CD4-positive, alpha-beta T cell (primary cell): ENCODE measurements at places on chromosomes 6 and 20. TPM values are rescaled to one million over a fixed set of nuclear protein-coding genes. Genes with fewer than 3 reads are reported as not detected.

DNA sequence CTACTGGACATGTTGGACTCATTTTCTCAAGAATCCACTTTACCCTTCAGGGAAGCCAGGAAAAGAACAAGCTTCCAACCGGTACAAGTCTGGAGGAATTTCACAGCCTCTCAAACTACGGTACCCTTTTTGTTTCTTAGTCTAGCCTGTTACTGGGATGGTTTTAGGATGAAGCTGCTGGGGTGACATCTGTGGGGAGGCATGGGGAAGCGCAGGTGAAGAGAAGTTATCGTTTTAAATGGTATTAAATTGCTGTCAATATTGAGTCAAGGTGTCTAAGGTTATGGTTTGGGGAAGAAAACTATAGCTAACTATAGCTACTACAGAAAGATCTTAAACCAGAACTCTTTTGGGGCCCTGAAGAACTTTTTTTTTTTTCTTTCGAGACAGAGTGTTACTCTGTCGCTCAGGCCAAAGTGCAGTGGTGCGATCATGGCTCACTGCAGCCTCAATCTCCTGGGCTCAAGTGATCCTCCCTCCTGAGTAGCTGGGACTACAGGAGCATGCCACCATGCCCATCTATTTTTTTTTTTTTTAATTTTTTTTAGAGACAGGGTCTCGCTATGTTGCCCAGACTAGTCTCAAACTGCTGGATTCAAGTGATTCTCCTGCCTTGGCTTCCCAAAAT is 128.7 kb downstream of the RIN2 start:
- H3K27ac ChIP-seq, result no peak overlapping the region
- H3K4me1 ChIP-seq, result no peaks in the 10 kb centered on the region
- H3K27me3 ChIP-seq, result peaks cover 7% of the 10 kb centered on the region
- no peak overlapping the region for H3K4me3 ChIP-seq
- DNase-seq, result no peak
- no peaks in the 10 kb centered on the region for H3K36me3 ChIP-seq

The TSPO2 gene
- not detected for total RNA-seq

- H3K4me3 ChIP-seq, result no peak overlapping the region
- H3K27me3 ChIP-seq, result no peaks in the 10 kb centered on the region
- no peaks in the 10 kb centered on the region for H3K4me1 ChIP-seq
Measured at GRCh38 chr6:98578016-98578415, 256.4 kb upstream of the POU3F2 start.

The TREM1 gene
- total RNA-seq, result 1.8 TPM

DNA sequence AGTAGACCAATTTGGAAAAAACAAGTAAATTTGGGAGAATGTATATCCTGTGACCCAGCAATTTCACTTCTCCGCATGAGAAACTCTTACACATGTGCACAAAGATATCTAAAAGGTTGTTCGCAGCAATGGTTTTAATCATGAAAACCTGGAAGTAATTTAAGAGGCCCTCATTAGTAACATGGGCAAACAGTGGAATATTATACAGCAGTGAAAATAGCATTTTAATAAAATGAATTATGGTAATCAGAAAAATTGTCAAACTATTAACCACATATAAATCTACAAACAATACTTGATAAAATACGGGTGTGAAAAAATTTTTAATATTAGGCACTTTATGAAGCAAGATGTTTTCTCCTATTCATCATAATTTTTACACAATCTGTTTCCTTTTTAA is 74.2 kb downstream of the KCNQ5 start:
- DNase-seq, result no peak
- H3K27ac ChIP-seq, result no peak overlapping the region
- H3K27me3 ChIP-seq, result no peaks in the 10 kb centered on the region
- no peaks in the 10 kb centered on the region for H3K4me1 ChIP-seq
- H3K4me3 ChIP-seq, result no peak overlapping the region

- no peak overlapping the region for H3K27ac ChIP-seq
- H3K36me3 ChIP-seq, result no peaks in the 10 kb centered on the region
- H3K4me1 ChIP-seq, result no peaks in the 10 kb centered on the region
- DNase-seq, result no peak
Measured at GRCh38 chr6:92942549-92942948, 476.8 kb downstream of the EPHA7 start.

DNA sequence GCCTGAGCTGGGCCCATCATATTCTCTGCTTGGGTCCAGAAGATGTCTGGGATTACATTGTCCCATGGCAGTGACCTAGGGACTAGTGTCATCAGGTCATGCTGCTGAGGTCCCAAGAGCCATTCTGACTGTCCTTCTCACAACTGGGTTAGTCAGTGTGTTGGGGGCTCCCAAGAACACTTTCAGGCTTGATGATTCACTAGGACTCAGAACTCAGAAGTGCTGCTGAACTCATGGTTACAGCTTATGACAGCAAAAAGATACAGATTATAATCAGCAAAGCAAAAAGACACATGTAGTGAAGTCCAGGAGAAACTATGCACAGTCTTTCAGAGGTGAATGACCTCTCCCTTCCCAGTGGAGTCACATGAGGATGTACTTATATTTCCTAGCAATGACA is 107.8 kb downstream of the SYNE1 start:
- no peaks in the 10 kb centered on the region for H3K4me1 ChIP-seq
- no peak for DNase-seq
- H3K27ac ChIP-seq, result no peak overlapping the region
- no peaks in the 10 kb centered on the region for H3K36me3 ChIP-seq
- H3K4me3 ChIP-seq, result no peak overlapping the region
- peaks cover 3% of the 10 kb centered on the region for H3K27me3 ChIP-seq

The MLN gene
- total RNA-seq, result not detected

The POFUT1 gene
- total RNA-seq, result 7.5 TPM

The BMP6 gene
- total RNA-seq, result not detected

DNA sequence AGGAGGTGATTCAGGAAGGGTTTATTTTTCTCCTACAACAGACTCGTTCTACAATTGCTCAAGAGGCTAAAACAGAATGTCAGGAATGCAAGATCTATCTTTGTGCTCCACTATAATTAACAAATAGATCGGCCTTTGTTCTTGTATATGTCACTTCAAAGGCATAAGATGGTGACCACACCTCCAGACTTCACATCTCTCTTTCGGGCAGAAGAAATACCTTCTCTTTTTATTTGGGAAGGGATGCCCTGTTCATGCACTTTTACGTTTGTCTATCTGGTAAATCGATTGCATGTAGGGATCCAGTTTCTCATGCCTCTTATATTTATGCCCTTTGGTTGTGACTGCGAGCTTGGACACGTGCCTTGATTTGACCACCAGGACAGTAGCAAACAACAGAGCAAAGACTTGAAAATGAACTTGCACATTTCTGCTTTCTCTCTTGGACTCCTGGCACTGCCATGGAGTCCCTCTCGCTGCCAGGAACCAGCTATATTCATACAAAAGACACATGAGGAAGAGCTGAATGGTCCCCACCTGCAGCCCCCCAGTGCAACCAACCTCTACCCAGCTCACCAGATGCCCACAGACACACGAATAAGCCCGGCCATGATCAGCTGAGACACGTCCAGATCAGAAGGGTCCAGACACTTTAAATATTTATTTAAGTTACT is 219.8 kb upstream of the STXBP5 start:
- no peak overlapping the region for H3K27ac ChIP-seq
- no peak overlapping the region for H3K4me3 ChIP-seq
- DNase-seq, result no peak
- H3K4me1 ChIP-seq, result no peaks in the 10 kb centered on the region
- no peaks in the 10 kb centered on the region for H3K27me3 ChIP-seq

DNA sequence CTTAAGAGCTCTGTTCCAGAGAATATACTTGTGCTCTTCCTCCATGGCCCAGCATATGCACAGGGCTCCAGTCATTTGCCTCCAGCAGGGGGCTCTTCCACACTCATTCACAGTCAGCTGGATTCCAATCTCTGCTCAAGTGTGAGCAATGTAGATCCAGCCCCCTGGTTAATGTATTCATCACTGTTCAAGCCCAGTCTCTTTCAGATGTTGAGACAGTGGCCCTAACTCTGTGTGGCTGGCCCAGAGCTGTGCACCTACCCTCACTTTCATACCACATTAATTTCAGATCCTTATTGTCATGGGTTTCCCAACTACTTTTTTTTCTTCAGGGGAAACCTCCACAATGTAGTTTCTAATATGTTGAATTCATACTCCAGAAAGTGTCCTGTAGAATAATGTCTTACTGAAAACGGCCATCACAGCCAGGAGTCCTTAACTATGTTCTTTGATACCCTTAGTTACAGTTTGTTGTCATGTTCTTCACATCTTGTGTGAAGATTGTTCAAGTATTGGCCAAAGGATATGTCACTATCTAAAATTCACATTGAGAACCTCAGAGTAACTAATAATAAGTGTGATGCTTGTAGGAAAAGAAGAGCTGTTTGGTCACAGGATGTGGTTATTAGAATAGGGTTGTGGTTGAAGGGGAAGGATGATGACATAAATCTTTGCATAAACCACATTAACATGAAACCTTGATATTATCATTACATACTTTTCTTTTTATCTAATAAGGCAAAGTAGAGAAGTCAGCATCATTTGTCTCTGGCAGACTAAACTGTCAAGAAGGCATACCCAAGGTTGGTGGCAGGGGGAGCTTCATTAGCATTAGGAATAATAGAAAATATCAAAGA is 14.4 kb upstream of the HLA-DQA1 start:
- no peak overlapping the region for H3K4me3 ChIP-seq
- peaks cover 23% of the 10 kb centered on the region for H3K4me1 ChIP-seq
- no peaks in the 10 kb centered on the region for H3K36me3 ChIP-seq
- peak overlapping the region; percentile 49 for H3K27ac ChIP-seq

DNA sequence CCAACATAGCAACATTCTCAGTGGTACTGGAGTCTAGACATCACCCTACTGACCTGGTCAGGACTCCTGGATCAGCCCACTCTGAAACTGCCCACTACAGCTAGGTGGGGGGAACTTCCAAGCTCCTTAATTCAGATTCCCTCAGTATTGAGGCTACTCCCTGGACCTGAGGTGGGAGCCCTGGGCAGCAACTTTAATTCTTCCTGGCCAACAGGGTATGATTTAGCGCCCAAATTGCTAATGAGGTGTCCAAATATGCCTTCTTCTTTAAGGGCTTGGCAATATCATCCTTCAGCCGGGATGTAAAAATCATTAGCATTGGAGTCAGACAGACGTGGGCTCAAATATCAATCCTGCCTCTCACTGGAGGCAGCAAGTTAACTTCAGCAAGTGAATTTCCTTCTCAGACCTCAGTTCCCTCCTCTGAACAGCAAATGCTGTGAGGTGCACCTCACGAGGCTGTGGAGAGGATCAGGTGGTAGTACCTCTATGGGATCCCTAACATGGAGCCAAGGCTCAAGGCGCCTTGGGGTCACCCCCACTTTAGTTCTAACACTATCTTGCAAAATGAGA is 27.6 kb downstream of the NEDD9 start:
- H3K36me3 ChIP-seq, result peaks cover 27% of the 10 kb centered on the region

- no peak overlapping the region for H3K27ac ChIP-seq
- no peaks in the 10 kb centered on the region for H3K27me3 ChIP-seq
- DNase-seq, result no peak
- no peaks in the 10 kb centered on the region for H3K36me3 ChIP-seq
- no peak overlapping the region for H3K4me3 ChIP-seq
- no peaks in the 10 kb centered on the region for H3K4me1 ChIP-seq
Measured at GRCh38 chr6:133128191-133128590, 113.0 kb upstream of the EYA4 start.

GRCh38 chr6:127854009-127854408 is 46.8 kb downstream of the THEMIS start:
- H3K27me3 ChIP-seq, result no peaks in the 10 kb centered on the region
- peaks cover 6% of the 10 kb centered on the region for H3K4me1 ChIP-seq
- no peak overlapping the region for H3K4me3 ChIP-seq
- no peak overlapping the region for H3K27ac ChIP-seq

DNA sequence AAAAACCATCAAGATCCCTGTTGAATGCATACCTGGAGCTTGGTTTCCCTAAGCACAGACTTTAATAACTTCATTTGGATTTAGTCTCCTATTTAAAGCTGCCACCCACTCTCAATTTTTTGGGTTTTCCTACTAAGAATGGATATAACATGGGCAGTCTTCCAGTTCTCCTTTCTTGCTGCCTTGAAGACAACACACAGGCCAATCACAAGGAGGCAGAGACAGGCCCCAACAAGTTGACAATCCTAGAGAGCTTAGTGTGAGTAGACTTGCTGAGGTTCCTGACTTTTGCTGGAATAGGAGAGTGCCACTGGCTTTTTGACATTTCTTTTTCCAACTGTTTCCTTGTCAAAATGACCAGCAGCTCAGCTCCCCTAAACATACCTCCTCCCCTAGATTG is 112.3 kb upstream of the ESR1 start:
- no peak for DNase-seq
- peaks cover 5% of the 10 kb centered on the region for H3K4me1 ChIP-seq
- H3K4me3 ChIP-seq, result no peak overlapping the region
- no peaks in the 10 kb centered on the region for H3K27me3 ChIP-seq

DNA sequence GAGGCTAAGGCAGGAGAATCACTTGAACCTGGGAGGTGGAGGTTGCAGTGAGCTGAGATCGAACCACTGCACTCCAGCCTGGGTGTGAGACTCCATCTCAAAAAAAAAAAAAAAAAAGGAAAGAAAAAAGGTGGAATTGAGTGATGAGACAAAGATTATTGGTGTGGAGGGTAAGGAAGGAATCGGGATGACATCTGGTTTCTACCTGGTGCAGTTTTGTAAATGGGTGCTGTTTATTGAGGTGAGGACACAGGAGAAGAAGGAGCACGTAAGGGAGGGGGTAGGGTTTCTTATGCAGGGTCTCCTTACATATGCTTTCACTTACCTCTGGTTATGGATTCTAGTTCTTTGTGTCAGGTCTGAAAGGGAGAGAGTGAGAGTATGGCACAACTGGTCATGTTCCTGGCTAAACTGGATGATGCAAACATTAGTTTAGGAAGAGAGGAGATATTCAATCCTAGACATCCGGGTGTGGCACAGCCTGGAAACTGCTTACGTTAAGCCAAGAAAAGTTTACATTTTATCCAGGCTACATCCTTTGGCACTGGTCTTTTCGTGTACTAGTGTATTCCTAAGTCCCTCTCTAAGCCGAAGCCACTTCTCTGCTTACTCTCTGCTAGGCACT is 5.4 kb downstream of the RALY start:
- no peak overlapping the region for H3K27ac ChIP-seq
- H3K4me1 ChIP-seq, result peaks cover 59% of the 10 kb centered on the region
- peaks cover 11% of the 10 kb centered on the region for H3K36me3 ChIP-seq
- H3K27me3 ChIP-seq, result no peaks in the 10 kb centered on the region

GRCh38 chr20:6039766-6040165 is 14.1 kb downstream of the LRRN4 start:
- no peaks in the 10 kb centered on the region for H3K4me1 ChIP-seq
- no peak for DNase-seq
- peaks cover 57% of the 10 kb centered on the region for H3K36me3 ChIP-seq
- no peak overlapping the region for H3K4me3 ChIP-seq

The TAF4 gene
- total RNA-seq, result 12.5 TPM

GRCh38 chr20:56925082-56925830 is 296.1 kb downstream of the TFAP2C start:
- DNase-seq, result no peak
- no peak overlapping the region for H3K4me3 ChIP-seq
- no peak overlapping the region for H3K27ac ChIP-seq
- H3K4me1 ChIP-seq, result peaks cover 3% of the 10 kb centered on the region
